ENCODE measurements at places on chromosomes 3 and 15. TPM values are rescaled to one million over a fixed set of nuclear protein-coding genes. Genes with fewer than 3 reads are reported as not detected.

DNA sequence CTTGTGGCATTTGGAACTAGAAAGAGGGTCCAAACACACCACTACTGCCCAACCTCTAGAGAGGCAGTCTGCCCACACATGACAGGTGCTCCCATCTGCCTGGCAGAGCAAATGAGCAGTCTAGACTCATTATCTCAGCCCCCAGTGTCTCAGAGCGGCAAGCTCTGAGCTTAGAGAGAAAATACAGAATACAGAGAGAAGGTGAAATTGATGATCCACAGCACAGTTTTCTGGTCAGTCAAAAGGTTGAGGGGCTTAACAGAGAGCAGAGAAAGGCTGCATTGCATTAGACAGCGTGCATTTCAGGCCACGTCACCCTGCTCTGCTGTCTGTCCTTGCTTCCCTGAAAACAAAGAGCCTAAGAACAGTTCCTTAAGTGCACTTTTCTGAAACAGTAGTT, 135.1 kb downstream of the KCNMB2 start:
- no peak for DNase-seq

- no peak for DNase-seq
Measured at GRCh38 chr3:16741890-16742289, 136.7 kb upstream of the DAZL start.

GRCh38 chr15:81285461-81285860, 38.5 kb downstream of the STARD5 start:
- no peak for DNase-seq

DNA sequence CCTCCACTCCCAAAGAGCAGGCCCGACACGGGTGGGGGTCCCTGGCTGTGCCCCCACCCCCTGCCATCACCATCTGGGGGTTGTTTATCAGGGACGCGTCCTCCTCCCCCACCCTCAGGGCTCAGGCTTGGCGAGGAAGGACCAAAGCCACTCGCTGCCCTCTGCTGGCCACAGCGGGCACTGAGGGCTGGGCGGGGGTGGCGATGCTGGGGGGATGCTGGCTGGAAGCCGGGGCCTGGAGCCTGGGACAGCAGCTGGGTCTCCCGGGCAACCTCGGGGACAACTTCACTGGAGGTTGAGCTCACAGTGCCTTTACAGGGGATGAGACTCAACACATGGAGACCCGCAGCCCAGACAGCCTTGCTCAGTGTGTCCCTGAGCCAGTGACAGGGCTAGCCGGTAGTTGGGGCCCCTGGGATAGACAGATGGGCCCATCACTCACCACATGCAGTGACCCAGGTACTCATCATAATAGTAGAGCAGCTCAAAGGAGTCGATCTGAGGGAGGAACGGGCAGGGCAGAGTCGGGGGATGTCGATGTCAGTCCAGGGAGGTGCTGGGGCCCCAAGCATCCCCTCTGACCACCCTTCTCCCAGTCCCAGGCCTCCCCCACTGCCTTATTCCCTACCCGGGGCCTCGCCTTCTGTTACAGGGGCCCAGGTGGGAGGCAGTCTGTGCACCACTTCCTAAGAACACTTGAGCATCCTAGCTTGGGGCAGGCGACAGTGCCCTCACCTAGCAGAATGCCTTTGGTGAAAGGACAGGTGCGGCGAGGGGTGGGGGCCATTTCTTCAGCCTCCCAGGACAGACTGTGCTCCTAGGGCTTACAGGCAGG, 5.9 kb upstream of the CALML4 start:
- no peak for DNase-seq

GRCh38 chr15:68056097-68056865, 2.2 kb downstream of the PIAS1 start:
- no peak for DNase-seq

DNA sequence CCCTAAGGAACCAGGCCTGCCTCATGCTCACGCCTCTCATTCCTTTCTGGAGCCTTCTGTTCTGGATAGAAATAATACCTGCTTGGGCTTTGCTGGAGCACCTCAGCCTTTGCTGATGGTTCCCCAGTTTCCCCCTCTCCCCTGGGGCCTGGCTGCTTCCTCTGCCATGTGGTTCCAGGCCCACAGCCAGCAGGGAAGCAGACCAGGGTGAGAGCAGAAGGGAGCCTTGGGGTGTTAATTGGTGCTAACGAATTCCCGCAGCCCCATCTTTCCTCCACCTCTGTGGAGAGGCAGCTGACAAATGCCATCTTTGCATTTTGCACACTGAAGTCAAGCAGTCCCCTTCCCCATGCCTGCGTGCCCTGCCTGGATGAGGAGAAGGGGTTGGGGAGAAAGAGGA, 13.1 kb upstream of the CORO2B start:
- no peak for DNase-seq

DNA sequence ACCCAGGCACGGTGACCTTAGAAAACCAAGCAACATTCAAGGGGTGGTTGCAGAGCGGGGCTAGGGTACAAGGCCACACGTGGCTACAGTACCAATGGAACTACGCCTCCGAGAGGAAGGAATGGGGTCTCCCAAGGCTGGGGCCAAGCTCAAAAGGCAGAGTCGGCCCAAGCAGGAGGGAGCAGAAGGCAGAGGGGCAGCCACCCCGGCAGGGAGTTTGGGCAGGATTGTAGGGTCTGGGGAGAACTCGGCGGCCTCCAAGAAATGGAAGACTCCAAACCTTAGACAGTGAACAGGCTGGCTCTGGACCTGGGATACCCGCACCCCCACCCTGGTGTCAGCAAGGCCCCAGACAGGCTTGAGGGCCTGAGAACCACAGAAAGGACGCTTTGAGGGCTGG, 28.7 kb downstream of the ATRIP start:
- DNase-seq, result no peak

- no peak for DNase-seq
Measured at GRCh38 chr15:42107473-42107872, 13.1 kb upstream of the PLA2G4D start.

DNA sequence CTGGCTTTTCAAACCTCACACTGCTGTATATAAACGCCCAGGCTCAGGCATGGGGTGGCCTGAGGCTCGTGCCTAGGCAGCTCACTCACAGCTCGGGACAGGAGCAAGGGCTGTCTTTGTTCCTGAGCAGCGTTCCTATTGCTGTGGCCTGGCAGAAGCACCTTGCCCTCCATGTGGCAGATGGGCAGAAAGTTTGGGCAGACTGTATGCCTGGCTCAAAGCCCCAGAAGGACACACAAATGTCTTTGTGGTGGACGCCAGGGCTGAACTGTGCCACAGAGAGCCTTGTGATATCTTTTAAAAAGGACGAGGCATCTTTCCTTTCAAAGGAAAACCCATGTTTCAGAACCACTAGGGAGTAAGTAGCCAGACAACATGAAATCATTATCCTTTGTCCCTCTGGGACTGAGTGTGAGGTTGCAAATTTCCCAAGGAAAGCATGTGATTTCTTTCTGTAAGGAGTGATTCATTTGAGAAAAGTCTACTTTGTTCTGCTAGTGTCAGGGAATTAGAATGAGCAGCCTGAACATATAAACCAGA, 29.3 kb upstream of the UBE2E1 start:
- DNase-seq, result peak; percentile 29

Gene THRB
- 25.8 TPM for total RNA-seq

DNA sequence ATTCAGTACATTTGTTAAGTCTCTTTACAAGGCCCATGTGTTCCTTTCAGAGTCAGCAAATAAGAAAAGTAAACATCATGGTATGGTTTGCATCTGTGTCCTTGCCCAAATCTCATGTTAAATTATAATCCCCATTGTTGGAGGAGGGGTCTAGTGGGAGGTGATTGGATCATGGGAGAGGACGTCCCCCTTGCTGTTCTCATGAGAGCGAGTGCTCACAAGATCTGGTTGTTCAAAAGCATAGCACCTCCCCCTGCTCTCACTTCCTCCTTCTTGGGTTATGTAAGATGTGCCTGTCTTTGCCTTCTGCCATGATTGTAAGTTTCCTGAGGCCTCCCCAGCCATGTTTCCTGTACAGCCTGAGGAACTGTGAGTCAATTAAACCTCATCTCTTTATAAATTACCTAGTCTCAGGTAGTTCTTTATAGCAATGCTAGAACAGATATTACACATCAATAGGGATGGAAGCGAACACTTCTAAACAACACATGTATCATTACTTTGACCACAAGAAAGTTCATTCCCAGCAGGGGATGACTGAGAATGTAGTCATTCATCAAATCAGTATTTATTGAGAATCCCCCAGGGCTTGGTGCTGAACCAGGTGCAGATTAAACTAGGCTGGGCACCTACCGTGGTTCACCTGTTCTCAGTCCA, 4.1 kb downstream of the EFCAB12 start:
- DNase-seq, result no peak
